ENCODE measurements at places on chromosomes 6 and 20. TPM values are rescaled to one million over a fixed set of nuclear protein-coding genes. Genes with fewer than 3 reads are reported as not detected.
A peak's percentile ranks its signal among the peaks of the same experiment; 100 is the strongest.

Gene FABP7
- not detected for total RNA-seq

Gene PHACTR3
- total RNA-seq = not detected

Gene WDR46
- 63.4 TPM for total RNA-seq

Gene GHRH
- not detected for total RNA-seq

Gene UBD
- total RNA-seq = not detected

Gene TMC2
- not detected for total RNA-seq

Gene VSX1
- total RNA-seq = not detected

Gene CNR1
- total RNA-seq = not detected

Gene CD83
- 1.6 TPM for total RNA-seq

Gene RIOK1
- 22.5 TPM for total RNA-seq

Gene ADGRF4
- total RNA-seq = not detected

Gene SMLR1
- not detected for total RNA-seq

Gene LAMA4
- total RNA-seq = 220 TPM

Gene SPO11
- not detected for total RNA-seq

DNA sequence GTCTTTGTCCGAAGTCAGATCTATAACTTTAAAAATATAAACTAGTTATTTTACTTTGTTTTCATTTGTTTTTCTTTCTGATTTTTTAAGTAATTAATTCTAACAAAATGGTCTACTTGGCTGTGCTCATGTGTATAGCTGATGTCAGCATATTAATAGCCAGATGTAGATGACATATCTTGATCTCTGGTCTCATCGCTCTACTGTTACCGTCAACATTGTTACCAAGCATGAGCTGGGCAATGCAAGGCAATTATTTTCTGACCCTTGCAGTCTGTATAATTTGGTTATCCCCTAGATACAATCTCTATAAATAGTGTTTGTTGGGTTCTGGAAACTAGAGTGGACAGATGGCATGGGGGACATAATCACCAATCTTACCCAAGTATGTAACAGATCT, 151.6 kb upstream of the PTPRK start:
- no peak for DNase-seq

GRCh38 chr6:72653026-72653425, 31.2 kb downstream of the KCNQ5 start:
- DNase-seq = no peak

GRCh38 chr6:35258858-35259193, 709 bp upstream of the ZNF76 start:
- no peak for DNase-seq

DNA sequence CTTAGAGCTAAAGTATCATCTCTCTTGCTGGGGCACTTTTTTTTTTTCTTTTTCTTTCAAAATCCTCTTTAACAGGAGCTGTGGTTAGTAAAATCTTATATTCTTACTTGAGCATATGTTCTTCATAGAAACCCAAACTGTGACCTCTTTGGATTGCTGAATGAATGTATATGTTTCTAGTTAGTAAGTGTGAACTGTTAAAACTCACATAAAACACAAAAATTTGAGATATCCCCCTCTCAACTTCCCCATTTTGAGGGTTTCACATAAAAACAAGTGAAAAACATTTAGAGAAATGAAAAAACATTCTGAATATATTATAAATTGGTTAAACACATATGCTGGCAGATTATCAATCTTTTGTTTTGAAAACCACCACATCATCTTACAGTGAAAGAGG, 78.1 kb downstream of the INSM1 start:
- no peak for DNase-seq

DNA sequence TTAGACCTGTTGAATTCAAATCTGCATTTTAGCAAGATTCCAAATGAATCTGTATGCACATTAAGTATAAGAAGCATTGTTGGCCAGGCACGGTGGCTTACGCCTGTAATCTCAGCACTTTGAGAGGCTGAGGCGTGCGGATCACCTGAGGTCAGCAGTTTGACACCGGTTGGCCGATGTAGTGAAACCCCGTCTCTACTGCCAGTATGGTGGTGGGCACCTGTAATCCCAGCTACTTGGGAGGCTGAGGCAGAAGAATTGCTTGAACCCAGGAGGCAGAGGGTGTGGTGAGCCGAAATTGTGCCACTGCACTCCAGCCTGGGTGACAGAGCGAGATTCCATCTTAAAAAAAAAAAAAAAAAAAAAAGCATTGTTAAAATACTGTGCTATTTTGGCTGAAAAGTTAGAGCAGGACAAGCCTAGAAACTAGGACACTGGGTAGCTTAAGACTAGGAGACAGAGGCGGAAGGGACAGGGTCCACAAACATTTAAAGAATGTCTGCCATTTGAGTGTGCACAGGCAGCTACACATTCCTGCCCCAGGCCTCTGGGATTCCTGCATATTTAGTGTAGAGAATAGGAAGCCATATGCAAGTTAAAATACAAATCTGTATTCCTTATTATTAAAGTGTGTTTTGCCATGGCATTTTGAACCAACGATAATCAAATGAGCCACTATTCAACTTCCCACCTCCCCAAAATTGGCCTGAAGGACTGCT, 45.1 kb upstream of the EEF1A1 start:
- DNase-seq = no peak

- DNase-seq = no peak
Measured at GRCh38 chr6:117206522-117206921, 58.8 kb upstream of the VGLL2 start.

DNA sequence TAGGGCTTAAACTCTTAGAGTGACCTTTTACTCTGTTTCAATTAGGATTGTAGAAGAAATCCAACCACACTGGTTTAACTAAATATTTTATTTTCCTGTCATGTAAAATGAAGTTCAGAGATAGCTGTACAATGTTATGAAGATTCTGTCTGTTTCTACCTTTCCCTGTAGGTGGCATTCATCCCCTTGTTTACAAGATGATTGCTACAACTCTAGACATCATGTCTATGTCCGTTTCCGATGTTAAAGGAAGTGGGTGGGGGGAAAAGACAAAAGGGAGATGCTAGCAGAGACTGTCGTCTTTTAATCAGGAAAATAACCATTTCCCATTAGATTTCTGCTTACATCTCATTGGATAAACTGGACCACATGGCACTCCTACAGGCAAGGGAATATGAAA, 30.9 kb upstream of the RIMS1 start:
- DNase-seq = no peak

GRCh38 chr20:40317156-40317790, 371.8 kb downstream of the MAFB start:
- DNase-seq = no peak

GRCh38 chr20:25987073-25987927, 290.6 kb upstream of the ZNF337 start:
- DNase-seq = peak; percentile 85

GRCh38 chr6:136550330-136551071, at the start of gene MAP7:
MAP7 (minus strand) TSS chr6:136550422; CDS start chr6:136550408, 14 bp downstream.
- DNase-seq = no peak

DNA sequence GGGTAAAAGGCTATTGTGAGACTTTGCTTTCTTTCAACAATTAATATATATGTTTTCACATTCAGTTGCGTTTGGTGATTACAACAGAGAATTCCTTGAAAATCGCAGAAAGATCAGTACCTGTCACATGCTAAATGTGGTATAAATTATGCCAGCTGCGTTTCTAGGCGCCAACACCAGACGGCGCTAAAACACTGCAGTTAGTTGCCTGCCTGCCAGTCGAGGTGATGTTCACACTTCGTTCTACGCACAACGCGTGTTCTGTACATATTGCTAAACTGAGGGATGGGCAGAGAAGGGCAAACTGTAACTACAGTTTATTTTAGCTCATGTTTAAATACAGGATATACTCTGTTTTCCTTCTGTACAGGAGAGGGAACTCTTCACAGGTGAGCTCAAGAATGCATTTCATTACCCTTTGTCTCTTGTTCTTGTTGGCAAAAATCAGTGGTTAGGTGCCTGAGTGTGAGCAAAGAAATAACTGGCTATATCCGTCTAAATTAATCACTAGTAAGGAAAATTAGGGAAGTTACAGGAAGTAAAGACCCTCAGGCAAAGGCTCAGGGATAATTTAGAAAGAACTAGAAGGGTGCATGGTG, 100.1 kb upstream of the RGS17 start:
- DNase-seq = no peak

- no peak for DNase-seq
Measured at GRCh38 chr6:63389191-63389844, 69.5 kb upstream of the LGSN start.

DNA sequence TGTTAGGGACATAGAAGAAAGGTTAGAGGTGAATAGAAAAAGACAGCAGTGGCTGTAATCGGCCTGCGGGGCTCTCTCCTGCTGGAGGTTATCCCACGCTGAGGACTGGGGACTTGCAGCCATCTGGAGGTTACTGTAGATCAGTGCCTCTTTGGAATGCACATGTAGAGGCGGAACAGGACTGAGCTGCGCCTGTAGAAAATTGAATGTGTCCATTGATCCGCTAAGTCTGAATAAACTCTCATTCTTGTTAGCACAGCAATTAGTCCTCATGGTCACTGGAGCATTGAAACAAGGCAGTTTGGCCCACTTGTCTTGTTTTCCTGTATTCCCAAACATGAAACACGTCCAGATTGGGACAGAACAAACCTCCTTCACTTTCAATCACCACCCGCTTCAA, 46.3 kb upstream of the F13A1 start:
- no peak for DNase-seq

- no peak for DNase-seq
Measured at GRCh38 chr20:24696396-24696795, 227.0 kb downstream of the SYNDIG1 start.

DNA sequence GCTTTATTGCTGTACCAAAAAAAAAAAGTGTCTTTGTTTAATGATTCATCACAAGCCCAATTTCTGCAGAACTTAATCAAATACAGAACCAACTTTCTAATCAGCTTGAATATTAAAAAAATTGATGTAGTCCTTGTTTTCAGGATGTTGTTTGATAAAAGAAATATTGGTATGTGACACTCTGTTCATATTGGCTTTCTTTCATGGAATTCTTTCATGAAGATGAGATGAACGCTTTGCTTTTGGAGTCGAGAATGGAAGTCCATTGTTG, 184.3 kb downstream of the ZNF217 start:
- no peak for DNase-seq

- DNase-seq = no peak
Measured at GRCh38 chr20:47862574-47863240, 77.4 kb upstream of the SULF2 start.

- DNase-seq = no peak
Measured at GRCh38 chr6:98880486-98880885, 46.1 kb downstream of the POU3F2 start.

- no peak for DNase-seq
Measured at GRCh38 chr20:63966944-63967322, 2.8 kb downstream of the ZNF512B start.
